ENCODE measurements at places on chromosomes 4 and X.

DNA sequence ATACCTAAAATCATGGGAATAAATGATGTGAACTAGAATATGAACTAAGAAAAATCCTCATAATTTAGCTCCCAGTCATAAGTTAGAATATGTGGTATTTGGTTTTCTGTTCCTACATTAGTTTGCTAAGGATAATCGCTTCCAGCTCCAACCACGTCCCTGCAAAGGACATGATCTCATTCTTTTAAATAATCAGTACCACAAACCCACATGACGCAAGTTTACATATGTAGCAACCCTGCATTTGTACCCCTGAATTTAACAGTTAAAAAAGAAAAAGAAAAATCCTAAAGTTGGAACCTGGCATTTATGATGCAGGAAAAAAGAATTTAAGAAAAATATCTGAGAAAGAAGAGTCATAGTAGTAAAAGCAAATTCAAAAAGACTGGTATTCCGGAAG, 13.3 kb downstream of the UBA6 start:
- DNase-seq = no peak

GRCh38 chr4:23770011-23770410, 119.8 kb downstream of the PPARGC1A start:
- DNase-seq = no peak

GRCh38 chr4:185054272-185054671, 36.0 kb downstream of the HELT start:
- no peak for DNase-seq

- DNase-seq = no peak
These were observed 9.4 kb upstream of the PAK3 start for GRCh38 chrX:111086591-111087006.

DNA sequence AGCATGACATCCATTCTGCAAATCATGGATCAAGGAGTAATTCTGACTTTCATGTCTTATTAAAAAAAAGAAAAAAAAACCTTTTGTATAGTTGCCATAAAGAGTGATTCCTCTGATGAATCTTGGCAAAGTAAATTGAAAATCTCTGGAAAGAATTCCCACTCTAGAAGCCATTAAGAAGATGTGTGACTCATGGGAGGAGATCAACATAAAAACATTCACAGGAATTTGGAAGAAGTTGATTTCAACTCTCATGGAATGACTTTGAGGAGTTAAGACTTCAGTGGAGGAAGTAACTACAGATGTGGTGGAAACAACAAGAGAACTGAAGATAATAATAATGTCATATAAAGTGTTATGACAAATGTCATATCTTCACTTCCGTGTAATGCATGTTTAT, 204.2 kb downstream of the PABPC4L start:
- no peak for DNase-seq

- no peak for DNase-seq
These were observed 20.1 kb downstream of the ARHGEF9 start for GRCh38 chrX:63764946-63765345.

- no peak for DNase-seq
These were observed 291.8 kb downstream of the ARHGAP10 start for GRCh38 chr4:148023512-148024181.

GRCh38 chrX:73830489-73831414, 267.8 kb downstream of the CHIC1 start:
- DNase-seq = no peak

DNA sequence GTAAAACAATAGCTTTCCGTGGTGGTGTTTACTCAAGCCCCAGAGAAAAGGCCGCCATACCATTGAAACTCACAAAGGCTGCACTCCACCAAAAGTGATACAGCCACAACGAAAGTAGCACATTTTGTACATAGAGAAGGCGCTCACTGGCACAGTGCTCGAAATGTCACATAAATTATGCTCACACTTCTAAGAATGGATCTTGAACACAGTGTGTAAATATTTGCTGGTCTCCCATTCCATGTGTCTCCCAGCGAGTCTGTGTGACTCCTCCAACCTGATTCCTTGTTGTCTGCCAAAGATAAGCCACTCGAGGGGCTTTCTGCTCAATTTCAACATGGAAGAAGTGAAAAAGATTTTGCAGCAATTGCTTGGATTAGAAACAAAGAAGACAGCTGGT, 234.0 kb upstream of the VCX3A start:
- no peak for DNase-seq

DNA sequence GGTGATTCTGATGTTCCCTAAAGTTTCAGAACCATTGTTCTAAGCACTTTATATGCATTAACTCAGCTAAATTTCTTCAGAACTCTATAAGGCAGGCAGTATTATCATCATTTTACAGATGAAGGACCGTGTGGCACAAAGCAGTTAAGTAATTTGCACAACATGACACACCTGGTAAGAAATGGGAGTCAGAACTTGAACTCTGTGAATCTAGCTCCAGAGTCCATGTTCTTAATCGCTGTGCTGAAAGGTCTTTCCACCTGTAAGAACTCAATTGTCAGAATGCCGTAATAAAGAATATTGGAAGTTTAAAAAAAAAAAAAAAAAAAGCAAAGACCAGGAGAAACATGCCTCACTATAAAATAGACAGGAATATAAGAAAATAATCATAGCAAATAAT, 9.2 kb downstream of the HUWE1 start:
- no peak for DNase-seq

DNA sequence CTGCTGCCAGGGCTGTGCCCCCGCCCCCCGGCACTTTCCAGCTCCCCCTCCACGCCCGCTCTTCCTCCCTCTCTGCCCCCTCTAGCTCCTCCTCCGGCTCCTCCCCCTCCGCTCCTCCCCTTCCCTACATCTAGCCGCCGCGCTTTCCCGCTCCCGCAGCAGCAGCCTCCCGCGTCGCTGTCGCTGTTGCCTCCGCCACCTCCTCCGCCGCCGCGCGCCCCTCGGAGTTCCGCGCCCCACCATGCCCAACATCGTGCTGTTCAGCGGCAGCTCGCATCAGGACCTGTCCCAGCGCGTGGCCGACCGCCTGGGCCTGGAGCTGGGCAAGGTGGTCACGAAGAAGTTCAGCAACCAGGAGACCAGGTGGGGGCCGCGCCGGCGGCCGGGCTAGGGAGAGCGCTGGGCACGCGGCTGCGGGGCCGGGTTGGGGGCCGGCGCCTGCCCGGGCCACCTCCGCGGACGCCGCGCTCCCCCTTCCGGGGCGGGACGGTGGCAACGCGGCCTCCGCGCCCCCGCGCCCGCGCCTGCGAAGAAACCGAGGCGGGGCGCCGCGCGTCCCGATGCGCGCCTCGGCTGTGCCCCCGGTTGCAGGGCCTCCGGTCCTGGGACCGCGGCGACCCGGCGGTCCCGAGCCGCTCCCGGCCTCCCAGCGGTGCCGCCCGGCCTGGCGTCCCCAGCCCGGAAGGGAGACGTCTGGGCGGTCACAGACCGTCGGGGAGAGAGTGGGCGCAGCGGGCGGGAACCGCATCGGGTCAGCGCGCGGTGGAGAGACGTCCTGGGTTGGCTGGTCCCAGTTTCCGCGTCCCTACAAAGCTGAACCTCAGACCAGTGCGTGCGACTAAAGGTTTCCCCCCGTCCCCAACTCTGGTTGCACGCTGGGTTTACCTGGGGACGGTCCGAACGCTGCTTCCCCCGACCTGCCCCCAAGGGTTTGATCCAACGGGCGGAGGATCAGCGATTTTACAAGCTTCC, at the start of gene PRPS2:
TSS of gene PRPS2 (plus strand) at position 156 of the 972 bp plus-strand sequence. CDS start at position 242, 86 bp downstream.
- peak; percentile 78 for DNase-seq

DNA sequence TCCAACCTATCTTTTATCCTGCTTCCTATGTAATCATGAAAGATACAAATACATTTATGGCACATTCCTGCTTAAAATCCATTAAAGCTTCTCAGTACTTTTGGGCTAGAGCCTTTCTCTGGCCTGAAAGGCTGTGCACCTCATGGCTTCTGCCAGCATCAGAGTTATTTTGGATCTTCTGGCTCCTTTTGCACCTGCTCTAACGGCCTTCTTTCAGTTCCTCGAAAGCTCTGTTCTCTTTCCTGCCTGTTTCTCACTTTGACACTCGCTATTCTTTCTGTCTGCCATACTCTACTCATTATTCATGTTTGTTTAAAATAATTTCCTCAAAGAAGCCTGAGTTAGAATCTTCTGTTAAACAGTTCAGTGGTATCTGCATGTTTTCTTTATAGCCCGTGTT, 86.0 kb downstream of the LRP2BP start:
- DNase-seq = no peak

DNA sequence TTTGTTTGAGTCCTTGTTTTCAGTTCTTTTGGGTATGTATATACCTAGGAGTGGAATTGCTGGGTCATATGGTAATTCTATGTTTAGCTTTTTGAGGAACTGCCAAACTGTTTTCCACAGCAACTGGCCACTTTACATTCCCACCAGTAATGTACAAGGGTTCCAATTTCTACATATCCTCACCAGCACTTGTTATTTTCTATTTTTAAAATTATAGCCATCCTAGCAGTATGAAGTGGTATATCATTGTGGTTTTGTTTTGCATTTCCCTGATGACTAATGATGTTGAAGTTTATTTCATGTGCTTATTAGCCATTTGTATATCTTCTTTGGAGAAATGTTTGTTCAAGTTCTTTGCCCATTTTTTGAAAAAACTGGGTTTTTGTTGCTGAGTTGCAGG, 39.6 kb downstream of the TMEM164 start:
- DNase-seq = no peak

DNA sequence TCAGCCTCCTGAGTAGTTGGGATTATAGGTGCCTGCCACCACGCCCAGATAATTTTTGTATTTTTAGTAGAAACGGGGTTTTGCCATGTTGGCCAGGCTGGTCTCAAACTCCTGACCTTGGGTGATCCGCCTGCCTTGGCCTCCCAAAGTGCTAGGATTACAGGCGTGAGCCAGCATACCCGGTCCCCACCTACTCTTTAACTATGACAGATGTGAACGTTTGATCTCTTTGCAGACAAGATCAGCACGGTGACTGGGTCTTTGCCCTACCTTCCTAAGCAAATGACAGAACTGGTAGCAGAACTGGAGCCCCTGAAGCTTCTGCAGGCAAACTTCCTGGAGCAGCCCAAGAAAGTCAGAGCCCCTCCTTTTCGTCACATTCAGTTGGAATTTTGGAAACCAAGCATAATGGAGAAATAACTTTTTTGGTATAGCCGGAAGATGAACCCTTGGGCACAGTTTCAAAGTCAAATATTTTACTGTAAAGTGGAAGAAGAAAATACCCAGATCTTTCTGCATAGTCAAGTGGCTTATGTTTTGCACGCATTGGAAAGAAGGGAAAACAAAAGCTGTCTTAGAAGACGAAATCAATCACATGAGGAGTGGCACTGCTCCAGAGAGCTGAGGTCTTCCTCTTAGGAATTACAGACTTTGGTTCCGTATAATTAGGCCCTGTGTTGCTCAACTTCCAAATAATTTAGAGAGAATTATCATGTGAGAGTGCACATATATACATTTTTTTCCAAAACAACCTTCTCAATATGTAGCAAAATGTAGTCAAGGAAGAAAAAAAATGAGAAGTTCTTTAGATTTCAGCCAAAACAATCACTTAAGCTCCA, 90.6 kb downstream of the SORBS2 start:
- no peak for DNase-seq

Measured in stimulated activated naive CD8-positive, alpha-beta T cell treated with anti-CD3 and anti-CD28 coated beads, Interleukin-15, Interleukin-2, amounts not matched to agents 100 U/mL and 50 U/mL, for 24 hours (primary cell).